IPS DF 6.9 (cell line): ENCODE measurements at places on chromosomes 11 and 22.

DNA sequence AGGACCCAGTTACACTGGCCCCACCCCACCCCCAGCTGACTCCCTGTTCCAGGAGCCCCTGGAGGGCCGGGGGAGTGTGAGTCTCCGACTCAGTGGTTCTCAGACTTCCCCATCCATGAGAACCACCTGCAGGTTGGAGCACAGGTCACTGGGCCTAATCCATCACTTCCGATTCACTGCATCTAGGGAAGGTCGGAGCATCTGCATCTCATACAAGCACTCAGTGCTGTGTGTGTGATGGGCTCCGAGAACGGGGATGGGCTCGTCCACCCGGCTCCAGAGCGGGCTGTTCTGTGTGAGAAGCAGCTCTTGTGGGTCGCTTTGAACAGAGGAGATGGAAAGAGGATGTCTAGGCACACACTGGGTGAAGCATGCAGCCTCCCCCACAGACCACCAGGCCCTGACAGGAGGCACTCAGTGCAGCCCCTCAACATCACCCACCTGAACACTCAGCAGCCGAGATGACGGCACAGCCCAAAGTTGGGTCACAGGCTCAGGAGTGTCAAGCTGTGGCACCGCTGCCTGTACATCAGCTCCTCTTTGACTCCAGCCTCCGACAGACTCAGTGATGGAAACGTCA, 541.4 kb downstream of the BRD1 start:
- H3K27ac ChIP-seq: no peak overlapping the region
- H3K4me1 ChIP-seq: no peaks in the 10 kb centered on the region; the same call in 1 of the 2 replicates
- DNase-seq: no peak
- no peaks in the 10 kb centered on the region for H3K36me3 ChIP-seq
- H3K4me3 ChIP-seq: no peak overlapping the region
- H3K27me3 ChIP-seq: no peaks in the 10 kb centered on the region

GRCh38 chr22:25509374-25509791, 55.1 kb upstream of the GRK3 start:
- no peak overlapping the region for H3K27ac ChIP-seq
- DNase-seq: no peak
- no peak overlapping the region for H3K4me3 ChIP-seq
- no peaks in the 10 kb centered on the region for H3K4me1 ChIP-seq

DNA sequence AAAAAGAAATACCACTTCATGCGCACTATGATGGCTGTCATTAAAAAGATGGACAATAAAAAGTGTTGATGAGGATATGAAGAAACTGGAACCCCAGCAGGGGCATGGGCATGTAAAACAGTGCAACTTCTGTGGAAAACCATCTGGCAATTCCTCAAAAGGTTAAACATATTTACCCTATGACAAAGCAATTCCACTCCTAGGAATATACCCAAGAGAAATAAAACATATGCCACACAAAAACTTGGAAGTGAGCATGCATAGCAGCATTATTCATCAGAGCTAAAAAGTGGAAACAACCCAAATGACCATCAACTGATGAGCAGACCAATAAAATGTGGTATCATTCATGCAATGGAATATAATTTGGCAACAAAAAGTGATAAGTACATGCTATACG, 50.1 kb downstream of the LRRC32 start:
- H3K4me3 ChIP-seq: no peak overlapping the region
- no peak overlapping the region for H3K27ac ChIP-seq

DNA sequence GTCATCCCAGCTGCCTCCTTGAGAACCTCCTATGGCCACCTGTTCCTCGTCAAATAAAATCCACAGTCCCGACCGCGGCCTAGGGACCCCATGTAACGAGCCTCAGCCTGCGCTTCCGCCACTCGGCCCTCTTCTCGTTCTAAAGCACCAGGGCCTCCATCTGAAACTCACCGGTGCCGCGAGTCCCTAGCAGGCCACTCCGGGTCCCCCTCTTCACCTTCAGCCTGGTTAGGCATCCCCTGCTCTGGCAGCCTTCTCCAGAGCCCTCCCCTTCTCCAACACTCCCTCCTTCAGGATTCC, 2.4 kb upstream of the SSTR3 start:
- no peak overlapping the region for H3K4me3 ChIP-seq
- H3K36me3 ChIP-seq: no peaks in the 10 kb centered on the region
- no peak for DNase-seq
- H3K4me1 ChIP-seq: peaks cover 3% of the 10 kb centered on the region; the same call in 1 of the 2 replicates
- H3K27ac ChIP-seq: no peak overlapping the region

DNA sequence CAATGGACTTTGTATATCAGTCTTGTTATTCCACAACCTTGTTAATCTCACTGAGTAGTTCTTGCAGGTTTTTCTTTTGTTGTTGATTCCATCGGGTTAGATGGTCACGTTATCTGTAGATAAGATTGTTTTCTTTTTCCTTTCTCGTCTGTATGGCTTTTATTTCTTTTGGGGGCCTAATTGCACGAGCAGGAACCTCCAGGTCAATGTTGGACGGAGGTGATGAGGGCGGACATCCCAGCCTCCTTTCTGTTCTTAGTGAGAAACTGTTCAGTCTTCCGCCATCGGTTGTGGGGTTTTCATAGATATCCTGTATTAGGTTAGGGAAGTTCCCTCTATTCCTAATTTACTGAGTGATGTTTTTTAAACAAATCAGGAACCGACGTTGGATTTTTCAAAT, 4.8 kb upstream of the PRR33 start:
- H3K27ac ChIP-seq: no peak overlapping the region
- no peak for DNase-seq
- no peak overlapping the region for H3K4me3 ChIP-seq

DNA sequence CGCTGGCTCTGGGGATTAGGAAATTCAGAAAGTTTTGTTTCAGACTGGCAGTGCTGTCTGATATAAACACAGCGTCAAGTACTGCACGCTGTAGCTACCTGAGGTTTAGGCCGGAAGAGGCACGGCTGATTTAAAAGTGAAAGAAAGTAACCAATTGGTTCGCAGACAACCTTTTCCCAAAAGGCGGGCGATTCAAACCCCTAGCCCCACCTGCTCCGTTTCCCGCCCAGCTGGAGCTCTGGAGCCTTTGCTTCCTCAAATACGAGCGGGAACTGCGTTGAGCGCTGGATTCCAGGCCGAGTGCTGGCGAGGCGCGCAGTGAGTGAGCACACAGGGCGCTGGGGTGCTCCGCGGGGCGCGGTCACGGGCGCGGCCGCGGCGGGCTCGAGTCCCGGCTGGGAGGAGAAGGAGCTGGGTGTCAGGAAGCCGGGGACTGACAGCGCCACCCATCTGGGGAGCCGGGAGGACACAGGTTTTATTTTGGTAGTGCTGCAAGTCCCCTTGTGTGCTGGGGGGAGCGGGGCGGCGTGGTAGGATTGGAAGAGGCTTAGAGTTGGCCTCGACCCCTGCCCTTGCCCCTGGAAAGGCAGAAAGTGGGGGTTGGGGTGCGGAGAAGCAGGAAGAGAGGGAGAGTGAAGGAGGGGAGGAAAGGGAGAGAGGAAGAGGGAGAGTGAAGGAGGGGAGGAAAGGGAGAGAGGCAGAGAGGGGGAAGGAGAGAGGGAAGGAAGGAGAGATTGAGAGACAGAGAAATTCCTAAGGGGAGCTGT, 2.1 kb downstream of the FAM111A start:
- H3K27me3 ChIP-seq: no peaks in the 10 kb centered on the region
- H3K4me1 ChIP-seq: no peaks in the 10 kb centered on the region
- H3K27ac ChIP-seq: no peak overlapping the region
- H3K4me3 ChIP-seq: peak overlapping the region; percentile 54; the same call in 1 of the 2 replicates
- peak; percentile 68 for DNase-seq

GRCh38 chr11:64777449-64778222, 706 bp downstream of the SF1 start:
- no peaks in the 10 kb centered on the region for H3K27me3 ChIP-seq
- H3K4me1 ChIP-seq: no peaks in the 10 kb centered on the region
- H3K36me3 ChIP-seq: peaks cover 18% of the 10 kb centered on the region; the same call in 1 of the 2 replicates
- DNase-seq: no peak
- peak overlapping the region; percentile 64 for H3K4me3 ChIP-seq

DNA sequence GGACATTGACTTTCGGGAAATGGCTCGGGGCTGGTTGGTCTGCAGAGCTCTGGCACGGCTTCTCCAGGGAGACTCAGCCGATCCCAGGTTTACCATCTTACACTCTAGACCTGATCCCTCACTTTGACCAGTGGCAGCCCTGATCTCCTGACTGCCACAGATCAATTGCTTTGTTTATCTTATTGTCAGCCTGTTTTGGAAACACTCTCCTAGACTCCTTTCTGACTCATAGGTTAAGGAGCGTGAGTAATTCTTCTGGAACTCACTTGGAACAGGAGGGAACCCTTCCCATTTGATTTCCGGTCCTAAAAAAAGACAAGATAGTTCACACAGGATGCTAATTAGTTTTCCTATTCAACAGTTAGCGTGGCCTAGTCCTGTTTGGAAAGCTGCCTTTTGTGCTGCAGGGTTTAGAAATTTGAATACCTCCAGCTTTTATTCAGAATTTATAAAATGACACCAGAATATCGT, 16.0 kb upstream of the BMAL1 start:
- DNase-seq: no peak
- no peak overlapping the region for H3K27ac ChIP-seq
- H3K27me3 ChIP-seq: no peaks in the 10 kb centered on the region
- H3K4me1 ChIP-seq: no peaks in the 10 kb centered on the region; the same call in 1 of the 2 replicates

DNA sequence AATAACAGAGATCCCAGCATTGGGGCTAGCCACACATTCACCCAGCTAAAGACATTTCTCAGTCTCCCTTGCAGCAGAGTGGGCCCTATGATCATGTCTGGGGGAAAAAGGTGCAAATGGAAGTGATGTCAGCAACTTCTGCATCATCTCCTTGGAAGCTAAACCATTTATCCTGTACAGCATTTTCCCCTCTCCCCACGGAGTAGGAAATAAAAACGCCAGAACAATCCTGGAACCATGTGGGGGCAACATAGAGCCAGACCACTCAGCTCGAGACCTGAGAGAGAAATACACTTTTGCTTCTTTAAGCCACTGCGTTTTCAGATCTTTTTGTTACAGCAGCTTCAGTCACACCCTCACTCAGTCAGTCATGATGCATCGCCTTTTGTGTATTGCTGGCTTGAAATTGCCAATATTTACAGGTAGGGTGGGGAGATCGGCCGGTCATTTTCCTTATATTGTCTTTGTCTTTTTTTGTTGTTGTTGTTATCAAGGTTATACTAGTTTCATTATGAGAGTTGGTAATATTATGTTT, 9.1 kb upstream of the RAC2 start:
- no peak overlapping the region for H3K4me3 ChIP-seq
- no peak overlapping the region for H3K27ac ChIP-seq
- H3K36me3 ChIP-seq: no peaks in the 10 kb centered on the region
- DNase-seq: no peak
- no peaks in the 10 kb centered on the region for H3K27me3 ChIP-seq

DNA sequence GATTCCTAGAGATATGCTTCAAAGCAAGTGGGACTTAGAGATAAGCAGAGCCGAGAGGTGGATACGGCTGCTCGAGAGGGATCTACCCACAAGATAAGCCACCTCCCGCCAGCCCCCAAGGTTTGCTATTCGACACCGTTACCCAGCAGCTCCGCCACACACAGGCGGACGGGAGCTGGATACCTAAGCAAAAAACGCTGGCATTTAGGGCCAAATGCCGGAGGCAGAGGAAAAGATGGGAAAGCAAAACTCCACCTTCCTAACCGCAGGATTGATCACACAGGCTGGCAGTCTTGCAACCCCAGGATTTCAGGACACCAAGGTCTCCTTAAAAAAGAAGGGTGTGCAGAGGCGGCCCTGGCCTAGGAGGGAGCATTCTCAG, 709 bp downstream of the FTH1 start:
- peaks cover 7% of the 10 kb centered on the region; the same call in 1 of the 2 replicates for H3K4me1 ChIP-seq
- no peaks in the 10 kb centered on the region for H3K27me3 ChIP-seq
- no peak overlapping the region for H3K27ac ChIP-seq
- peaks cover 19% of the 10 kb centered on the region; the same call in 1 of the 2 replicates for H3K36me3 ChIP-seq

GRCh38 chr22:48939441-48940265, 888.0 kb downstream of the BRD1 start:
- no peaks in the 10 kb centered on the region for H3K4me1 ChIP-seq
- H3K27ac ChIP-seq: no peak overlapping the region
- H3K36me3 ChIP-seq: no peaks in the 10 kb centered on the region; the same call in 1 of the 2 replicates

GRCh38 chr11:67027483-67027930, 4.6 kb downstream of the SYT12 start:
- DNase-seq: no peak
- peaks cover 16% of the 10 kb centered on the region for H3K27me3 ChIP-seq
- H3K4me3 ChIP-seq: no peak overlapping the region
- H3K4me1 ChIP-seq: peaks cover 7% of the 10 kb centered on the region; the same call in 1 of the 2 replicates
- H3K36me3 ChIP-seq: no peaks in the 10 kb centered on the region

- no peak for DNase-seq
- no peak overlapping the region for H3K27ac ChIP-seq
- no peak overlapping the region for H3K4me3 ChIP-seq
Measured at GRCh38 chr11:122745111-122745510, 89.6 kb downstream of the UBASH3B start.

- no peak overlapping the region for H3K27ac ChIP-seq
- H3K27me3 ChIP-seq: no peaks in the 10 kb centered on the region
- H3K36me3 ChIP-seq: no peaks in the 10 kb centered on the region
- no peaks in the 10 kb centered on the region; the same call in 1 of the 2 replicates for H3K4me1 ChIP-seq
- no peak for DNase-seq
Measured at GRCh38 chr22:42202669-42203068, 67.8 kb downstream of the TCF20 start.

- H3K4me1 ChIP-seq: no peaks in the 10 kb centered on the region; the same call in 1 of the 2 replicates
- H3K4me3 ChIP-seq: no peak overlapping the region
- no peaks in the 10 kb centered on the region for H3K36me3 ChIP-seq
- no peak for DNase-seq
Measured at GRCh38 chr22:45246060-45246985, 5.6 kb upstream of the KIAA0930 start.

GRCh38 chr11:125348674-125349309, 147.3 kb downstream of the FEZ1 start:
- no peak overlapping the region for H3K27ac ChIP-seq
- no peaks in the 10 kb centered on the region for H3K36me3 ChIP-seq
- H3K4me3 ChIP-seq: no peak overlapping the region
- no peaks in the 10 kb centered on the region; the same call in 1 of the 2 replicates for H3K27me3 ChIP-seq
- peaks cover 6% of the 10 kb centered on the region for H3K4me1 ChIP-seq

- H3K36me3 ChIP-seq: no peaks in the 10 kb centered on the region
- DNase-seq: no peak
- H3K4me1 ChIP-seq: no peaks in the 10 kb centered on the region
- no peaks in the 10 kb centered on the region for H3K27me3 ChIP-seq
Measured at GRCh38 chr22:21952586-21953571, at the start of gene PPM1F. TSS of gene PPM1F (minus strand) at chr22:21952848. CDS start at chr22:21946048, 6,800 bp downstream.

DNA sequence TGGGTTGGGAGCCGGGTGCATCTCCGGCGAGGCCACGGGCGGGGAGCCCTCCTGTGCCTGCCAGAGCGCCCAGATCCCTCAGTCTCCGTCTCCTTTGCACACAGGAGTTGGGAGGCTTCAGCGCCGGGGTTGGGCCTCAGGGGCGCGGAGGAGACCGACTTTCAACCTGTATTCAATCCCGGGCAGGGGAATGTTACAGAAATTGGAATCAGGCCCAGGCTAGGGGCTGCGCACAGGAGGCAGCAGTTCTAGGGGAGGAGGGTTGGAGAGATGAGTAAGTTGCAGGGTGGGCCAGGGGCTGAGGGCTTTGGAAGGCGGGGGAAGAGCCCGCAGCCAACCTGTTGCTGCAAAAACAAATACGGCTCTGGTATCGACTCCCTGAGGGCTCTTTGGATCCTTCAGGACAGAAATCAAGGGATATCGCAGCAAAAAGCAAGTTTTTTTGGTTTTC, 640 bp upstream of the KCNA4 start:
- no peak for DNase-seq
- H3K27me3 ChIP-seq: peaks cover 81% of the 10 kb centered on the region
- H3K4me3 ChIP-seq: peak overlapping the region; percentile 15; the same call in 1 of the 2 replicates

- H3K27me3 ChIP-seq: no peaks in the 10 kb centered on the region
- no peaks in the 10 kb centered on the region for H3K36me3 ChIP-seq
- no peak overlapping the region for H3K27ac ChIP-seq
- no peak for DNase-seq
- no peak overlapping the region for H3K4me3 ChIP-seq
Measured at GRCh38 chr11:32153747-32154146, 62.9 kb downstream of the RCN1 start.
